Vagina (tissue), 2 donors: ENCODE measurements at places on chromosomes 12 and 14. TPM values are rescaled to one million over a fixed set of nuclear protein-coding genes. Genes with fewer than 3 reads are reported as not detected.

DNA sequence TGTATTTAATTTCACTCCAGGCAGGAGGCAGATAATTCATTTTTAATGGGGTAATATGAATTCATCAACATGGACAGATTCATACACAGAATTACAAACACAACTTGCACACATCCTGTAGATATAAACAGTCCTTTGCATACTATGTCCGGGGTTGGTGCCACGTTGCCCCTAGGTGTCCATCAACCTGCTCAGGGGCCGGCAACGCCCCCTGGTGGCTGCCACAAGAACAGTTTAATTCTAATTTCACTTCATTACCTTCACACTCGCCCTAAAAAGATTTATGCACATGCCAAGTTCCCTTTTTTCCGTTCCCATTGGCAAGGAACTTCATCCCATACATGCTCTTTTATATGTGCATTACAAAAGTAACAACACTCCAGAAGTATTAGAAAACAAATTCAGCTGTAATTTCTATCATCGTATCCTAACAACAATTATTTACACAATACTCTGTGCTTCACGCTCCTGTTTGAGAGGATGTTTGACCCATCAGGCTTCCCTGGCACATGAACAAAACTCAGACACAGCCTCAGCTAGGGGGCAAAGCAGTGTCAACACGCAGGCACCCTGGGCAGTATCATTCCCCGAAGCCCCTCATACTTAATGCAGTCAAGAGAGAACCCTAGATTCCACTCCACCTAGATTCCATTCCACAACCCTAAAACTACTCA lies 15.5 kb downstream of the MANSC1 start:
- H3K36me3 ChIP-seq: no peaks in the 10 kb centered on the region
- H3K27me3 ChIP-seq: no peaks in the 10 kb centered on the region
- DNase-seq: no peak
- no peak overlapping the region for H3K4me3 ChIP-seq
- H3K27ac ChIP-seq: no peak overlapping the region
- peaks cover 32% of the 10 kb centered on the region for H3K4me1 ChIP-seq

- no peaks in the 10 kb centered on the region for H3K4me1 ChIP-seq
- no peaks in the 10 kb centered on the region for H3K36me3 ChIP-seq
Measured at GRCh38 chr14:65469903-65470302, 57.4 kb downstream of the FUT8 start.

GRCh38 chr12:120283318-120283717 lies 8.4 kb downstream of the RNU4-2 start:
- H3K36me3 ChIP-seq: no peaks in the 10 kb centered on the region
- DNase-seq: no peak
- no peak overlapping the region for H3K27ac ChIP-seq
- H3K4me3 ChIP-seq: no peak overlapping the region
- H3K27me3 ChIP-seq: no peaks in the 10 kb centered on the region
- H3K4me1 ChIP-seq: no peaks in the 10 kb centered on the region

GRCh38 chr12:91902860-91903683 lies 242.6 kb downstream of the BTG1 start:
- DNase-seq: no peak
- no peaks in the 10 kb centered on the region for H3K27me3 ChIP-seq
- H3K36me3 ChIP-seq: no peaks in the 10 kb centered on the region
- H3K27ac ChIP-seq: no peak overlapping the region

The GPR68 gene
- total RNA-seq: 4.2 TPM

The BIN2 gene
- 6.4 TPM for total RNA-seq

DNA sequence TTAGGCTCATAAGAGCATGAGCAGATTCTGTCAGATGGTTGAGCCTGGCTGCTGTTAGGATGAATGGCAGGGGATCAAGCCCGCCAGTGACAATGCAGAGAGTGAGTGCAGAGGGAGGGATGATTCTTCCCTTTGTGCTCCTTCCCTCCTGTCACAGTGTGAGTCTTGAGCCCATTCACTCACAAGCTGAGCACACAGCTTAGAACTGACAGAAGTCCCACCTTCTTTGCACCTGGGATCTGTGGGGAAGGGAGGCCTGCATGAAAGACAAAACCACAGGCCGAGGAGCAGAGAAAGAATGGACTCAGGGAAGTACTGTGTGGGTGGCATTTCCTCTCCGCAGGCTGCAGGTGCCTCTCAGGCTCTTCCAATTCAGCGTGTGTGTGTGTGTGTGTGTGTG lies 160.6 kb downstream of the KCNA5 start:
- no peak overlapping the region for H3K27ac ChIP-seq
- no peaks in the 10 kb centered on the region for H3K27me3 ChIP-seq
- H3K4me1 ChIP-seq: peaks cover 10% of the 10 kb centered on the region
- no peak for DNase-seq
- H3K36me3 ChIP-seq: no peaks in the 10 kb centered on the region

GRCh38 chr12:105030820-105031807 lies 45.0 kb downstream of the NOPCHAP1 start:
- DNase-seq: no peak
- H3K4me1 ChIP-seq: no peaks in the 10 kb centered on the region
- H3K4me3 ChIP-seq: no peak overlapping the region
- no peak overlapping the region for H3K27ac ChIP-seq
- H3K27me3 ChIP-seq: no peaks in the 10 kb centered on the region

- H3K4me3 ChIP-seq: no peak overlapping the region
- H3K4me1 ChIP-seq: peaks cover 22% of the 10 kb centered on the region
- H3K36me3 ChIP-seq: no peaks in the 10 kb centered on the region
- peak overlapping the region; percentile 69 for H3K27ac ChIP-seq
- DNase-seq: no peak
Measured at GRCh38 chr12:29562110-29562804, 64.8 kb upstream of the OVCH1 start.

The NANOG gene
- 13.3 TPM for total RNA-seq

DNA sequence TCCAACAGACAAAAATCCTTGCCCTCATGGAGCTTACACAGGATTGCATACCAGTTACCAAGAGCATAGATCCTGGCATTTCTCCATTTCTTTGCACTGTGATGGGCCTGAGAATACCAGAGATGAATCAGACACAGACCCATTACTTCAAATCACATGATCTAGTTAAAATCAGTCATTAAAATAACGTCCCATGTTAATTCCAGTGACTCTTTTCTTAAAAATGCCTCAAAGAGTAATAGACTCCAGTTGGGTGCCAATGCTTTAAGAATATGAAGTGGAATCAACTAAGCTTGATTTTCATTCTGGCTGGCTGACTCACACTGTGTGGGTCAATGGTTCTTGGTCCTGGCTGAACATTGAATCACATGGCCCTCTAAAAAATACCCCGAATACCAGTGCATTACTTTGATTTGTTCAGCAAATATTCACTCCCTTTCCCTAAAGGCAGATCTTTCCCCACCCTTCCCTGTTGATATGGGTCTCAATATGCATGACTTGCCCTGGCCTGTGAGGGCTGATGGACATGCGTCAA lies 11.0 kb downstream of the ASB2 start:
- peaks cover 26% of the 10 kb centered on the region for H3K4me1 ChIP-seq
- H3K27ac ChIP-seq: peak overlapping the region; percentile 50
